NAMALWA (cell line): ENCODE measurements at places on chromosomes 13 and 19.

DNA sequence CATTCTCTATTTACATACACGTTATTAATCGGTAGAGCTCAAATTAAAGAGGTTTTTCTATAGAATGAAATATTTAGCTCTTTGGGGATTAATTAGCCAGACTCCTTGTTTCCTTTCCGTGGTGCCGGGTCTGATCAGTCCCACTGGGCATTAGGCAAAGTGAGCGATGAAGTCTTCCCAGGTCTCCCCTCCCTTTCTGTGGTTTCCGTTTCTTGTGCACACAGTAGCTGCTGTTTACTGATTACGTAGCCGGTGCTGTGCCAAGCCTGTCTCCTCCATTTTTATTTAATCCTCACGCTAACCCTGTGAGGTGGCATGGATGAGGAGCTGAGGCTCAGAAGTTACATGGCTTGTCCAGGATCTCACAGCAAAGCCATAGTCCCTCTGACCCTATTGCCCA, 9.0 kb downstream of the SLC25A15 start:
- DNase-seq = no peak

DNA sequence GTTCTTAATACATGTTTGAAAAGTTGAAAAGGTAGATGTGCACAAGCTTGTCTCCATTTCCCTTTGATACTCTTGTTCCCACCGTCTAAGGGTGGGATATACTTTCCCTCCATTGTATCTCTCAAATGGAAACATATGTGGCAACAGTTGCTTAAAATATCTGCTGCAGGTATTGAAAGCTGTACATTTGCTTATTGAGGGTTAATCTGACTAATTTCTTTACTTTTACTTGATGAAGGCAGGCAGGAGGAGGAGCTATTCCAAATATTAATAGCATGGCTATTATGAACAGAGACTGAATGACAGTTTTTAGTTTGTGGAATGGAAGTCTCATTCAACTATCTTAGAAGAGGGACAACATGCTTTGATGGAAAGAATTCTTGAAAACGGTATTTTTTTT, 103.8 kb downstream of the SLC10A2 start:
- DNase-seq = no peak

- peak; percentile 69 for DNase-seq
Measured at GRCh38 chr19:10552510-10553053, 8.9 kb downstream of the ATG4D start.

GRCh38 chr13:35485424-35485823, 8.9 kb upstream of the MAB21L1 start:
- peak; percentile 20 for DNase-seq

- no peak for DNase-seq
Measured at GRCh38 chr13:53821632-53822031, 793.0 kb downstream of the OLFM4 start.

- no peak for DNase-seq
Measured at GRCh38 chr19:19487950-19488874, 27.1 kb downstream of the TSSK6 start.

DNA sequence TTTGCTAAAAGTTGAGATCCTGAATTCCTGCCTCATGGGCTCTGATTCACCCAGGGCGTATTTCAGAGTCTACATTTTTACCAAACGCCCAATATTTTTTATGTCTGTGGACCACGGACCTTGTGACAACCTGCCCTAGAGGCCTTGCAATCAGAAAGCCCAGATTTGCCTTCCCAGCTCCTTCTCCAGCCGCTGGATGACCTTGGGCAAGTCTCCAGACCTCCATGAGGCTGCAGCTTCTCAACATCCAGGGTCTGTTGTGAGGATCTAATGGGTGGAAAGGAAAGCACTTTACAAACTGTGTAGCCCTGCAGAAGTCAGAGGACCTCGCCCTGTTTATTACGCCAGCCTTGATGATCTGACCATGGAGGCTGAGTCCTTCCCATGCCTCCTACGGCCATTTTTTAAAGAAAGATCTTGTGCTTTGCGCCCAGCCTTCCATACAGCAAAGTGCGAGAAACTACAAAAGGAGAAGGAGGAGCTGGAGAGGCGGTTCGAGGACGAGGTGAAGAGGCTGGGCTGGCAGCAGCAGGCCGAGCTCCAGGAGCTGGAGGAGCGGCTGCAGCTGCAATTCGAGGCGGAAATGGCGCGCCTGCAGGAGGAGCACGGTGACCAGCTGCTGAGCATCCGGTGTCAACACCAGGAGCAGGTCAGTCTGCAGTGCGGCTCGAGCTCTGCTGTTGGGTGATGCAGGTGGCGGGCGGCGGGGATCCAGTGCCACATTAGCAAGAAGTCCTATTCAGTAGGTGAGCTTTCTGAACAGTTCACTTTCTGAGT, 115.6 kb downstream of the SLC7A1 start:
- no peak for DNase-seq

DNA sequence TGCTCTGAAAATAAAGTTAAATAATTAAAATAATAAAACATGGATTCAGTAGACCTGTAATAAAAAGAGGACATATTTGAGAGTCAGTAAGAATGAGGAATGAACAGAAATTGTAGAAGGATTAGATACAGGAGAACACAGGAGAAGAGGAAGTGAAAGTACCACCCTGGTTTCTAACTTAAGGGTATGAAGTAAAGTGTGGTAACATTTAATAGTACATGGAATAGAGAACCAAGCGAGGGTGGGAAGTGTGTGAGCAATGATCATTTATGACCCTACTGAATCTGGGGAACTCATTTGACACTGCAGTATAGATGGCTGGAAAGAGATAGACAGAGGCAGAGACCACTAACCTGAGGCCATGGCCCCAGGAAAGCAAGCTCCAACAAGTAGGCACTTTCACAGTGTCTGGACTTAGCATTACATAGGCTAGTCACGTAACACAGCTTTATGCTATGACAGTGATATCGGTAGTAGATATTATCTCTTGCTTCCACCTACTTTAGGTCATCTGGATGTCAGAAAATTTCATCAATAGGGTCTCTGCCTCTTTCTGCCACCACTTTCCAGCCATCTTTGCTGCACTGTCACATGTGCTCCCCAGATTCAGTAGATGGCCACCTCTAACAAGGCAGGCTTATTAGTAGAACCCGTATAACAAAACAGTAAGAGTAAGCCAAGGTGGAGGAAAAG, 633.9 kb upstream of the MIR17HG start:
- DNase-seq = peak; percentile 30

DNA sequence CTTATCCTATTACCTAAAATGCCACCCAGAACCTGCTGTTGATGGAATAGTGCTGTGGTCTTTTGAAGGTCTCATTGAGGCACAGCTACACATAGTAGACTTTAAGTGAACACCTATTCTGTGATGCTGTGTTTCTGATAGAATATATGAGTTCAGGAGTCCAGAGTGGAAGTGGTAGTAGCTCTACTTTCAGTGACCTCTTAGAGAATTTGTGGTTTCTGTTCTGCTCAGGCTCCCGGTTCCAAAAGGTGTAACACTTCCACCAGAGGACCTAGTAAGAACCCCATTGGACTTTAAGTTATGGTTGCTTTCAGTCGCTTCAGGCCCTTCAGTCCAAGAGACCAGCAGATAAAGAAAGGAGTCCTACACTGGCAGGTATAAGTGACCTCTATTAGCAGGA, 11.4 kb upstream of the MYCBP2 start:
- DNase-seq = no peak

GRCh38 chr19:34436716-34437115, 8.5 kb downstream of the UBA2 start:
- no peak for DNase-seq

DNA sequence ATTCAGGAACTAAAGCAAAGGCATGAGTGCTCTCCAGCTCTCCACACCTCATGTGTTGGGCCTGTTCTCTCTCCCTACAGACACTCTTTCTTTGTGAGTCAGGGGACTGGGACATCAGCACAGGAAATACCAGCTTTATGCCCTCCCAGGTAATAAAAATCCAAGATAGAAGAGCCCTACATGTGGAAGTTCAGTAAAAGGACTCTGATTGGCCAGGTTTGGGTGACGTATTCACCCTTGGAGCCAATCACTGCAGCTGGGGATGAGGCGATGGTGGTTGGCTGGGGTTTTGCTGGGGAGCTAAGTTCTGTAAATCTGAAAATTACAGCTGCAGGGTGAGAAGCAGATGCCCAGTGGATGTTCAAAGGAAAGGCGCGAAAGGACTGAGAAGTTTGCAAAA, 32.5 kb downstream of the CCDC70 start:
- DNase-seq = peak; percentile 22

- no peak for DNase-seq
Measured at GRCh38 chr13:76622315-76623040, 263.7 kb downstream of the KCTD12 start.

- DNase-seq = no peak
Measured at GRCh38 chr13:40116008-40116407, 460.5 kb downstream of the COG6 start.

- DNase-seq = no peak
Measured at GRCh38 chr13:78323848-78324247, 279.5 kb downstream of the POU4F1 start.

DNA sequence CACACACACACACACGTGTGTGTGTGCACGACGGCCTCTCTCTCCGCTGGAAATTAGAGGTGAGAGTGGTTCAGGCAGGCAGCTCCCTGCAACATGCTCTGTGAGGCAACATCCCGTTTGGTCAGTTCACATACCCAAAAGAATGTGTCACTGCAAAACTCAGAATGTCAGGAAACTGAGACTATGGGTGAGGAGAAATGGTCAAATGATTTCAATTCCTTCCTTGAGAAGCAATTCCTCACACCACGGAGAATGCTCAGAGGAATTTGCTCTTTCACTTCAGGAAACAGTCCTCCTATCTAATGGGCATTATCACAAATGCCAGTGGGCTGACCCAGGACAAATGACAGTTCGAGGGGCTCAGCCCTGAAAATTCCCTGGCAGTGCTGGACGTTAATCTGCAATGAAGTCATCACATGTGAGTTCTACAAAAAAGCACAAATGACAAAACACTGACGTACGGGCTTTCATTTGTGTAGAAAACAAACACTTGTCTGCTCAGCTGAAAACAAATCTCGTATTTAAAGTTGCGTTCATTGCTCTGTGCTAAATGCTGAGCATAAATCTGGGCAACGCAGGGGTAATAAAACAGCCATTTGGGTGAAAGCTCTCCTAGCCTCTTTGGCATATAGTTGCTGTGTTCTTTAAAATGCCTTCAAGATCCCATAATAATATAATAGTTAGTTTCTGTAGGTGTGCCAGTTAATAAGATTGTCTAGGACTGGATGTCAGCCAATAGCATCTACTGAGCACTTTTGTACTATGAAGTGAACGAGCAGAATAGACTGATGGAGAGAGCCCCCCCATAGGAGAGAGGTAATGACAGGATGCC, 18.6 kb upstream of the LATS2 start:
- DNase-seq = no peak

- no peak for DNase-seq
Measured at GRCh38 chr13:95479731-95480130, 72.8 kb upstream of the CLDN10 start.

DNA sequence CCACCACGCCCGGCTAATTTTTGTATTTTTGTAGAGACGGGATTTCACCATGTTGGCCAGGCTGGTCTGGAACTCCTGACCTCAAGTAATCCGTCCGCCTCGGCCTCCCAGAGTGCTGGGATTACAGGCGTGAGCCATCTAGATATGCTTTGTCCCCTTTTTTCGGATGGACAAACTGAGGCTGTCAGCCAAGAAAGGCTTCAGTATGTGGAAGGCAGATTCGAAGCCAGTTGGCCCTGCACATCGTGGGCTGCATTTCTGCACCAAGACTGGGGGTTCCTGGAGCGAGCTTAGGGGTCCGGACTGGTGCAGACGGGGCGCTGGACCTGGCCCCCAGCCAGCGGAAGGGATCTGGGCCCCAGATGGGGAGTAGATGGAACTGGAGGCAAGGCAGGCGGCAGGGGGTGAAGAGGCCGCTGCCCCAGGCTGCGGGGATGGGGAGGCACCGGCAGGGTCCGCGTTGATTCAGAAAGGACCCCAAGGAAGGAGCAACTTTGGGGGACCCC, 9.7 kb upstream of the JUND start:
- no peak for DNase-seq

DNA sequence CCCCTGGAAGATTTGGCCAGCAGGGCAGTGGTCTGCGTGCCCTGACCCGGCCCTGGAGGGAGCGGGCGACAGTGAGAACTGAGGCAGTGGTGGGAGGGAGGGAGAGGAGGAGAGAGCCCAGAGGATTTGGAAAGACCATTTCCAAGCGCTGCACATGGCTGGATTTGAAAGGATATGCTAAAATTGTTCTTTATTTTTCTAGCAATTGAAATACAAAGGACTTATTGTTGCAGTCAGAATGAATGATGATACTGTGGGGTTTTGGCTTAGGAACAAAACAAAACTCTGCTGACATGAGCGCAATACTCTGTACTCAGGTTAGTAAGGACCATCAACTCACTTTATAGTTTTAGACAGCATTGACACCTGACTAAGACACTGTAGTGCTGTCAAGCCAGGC, 69.5 kb downstream of the TNFRSF19 start:
- DNase-seq = no peak

DNA sequence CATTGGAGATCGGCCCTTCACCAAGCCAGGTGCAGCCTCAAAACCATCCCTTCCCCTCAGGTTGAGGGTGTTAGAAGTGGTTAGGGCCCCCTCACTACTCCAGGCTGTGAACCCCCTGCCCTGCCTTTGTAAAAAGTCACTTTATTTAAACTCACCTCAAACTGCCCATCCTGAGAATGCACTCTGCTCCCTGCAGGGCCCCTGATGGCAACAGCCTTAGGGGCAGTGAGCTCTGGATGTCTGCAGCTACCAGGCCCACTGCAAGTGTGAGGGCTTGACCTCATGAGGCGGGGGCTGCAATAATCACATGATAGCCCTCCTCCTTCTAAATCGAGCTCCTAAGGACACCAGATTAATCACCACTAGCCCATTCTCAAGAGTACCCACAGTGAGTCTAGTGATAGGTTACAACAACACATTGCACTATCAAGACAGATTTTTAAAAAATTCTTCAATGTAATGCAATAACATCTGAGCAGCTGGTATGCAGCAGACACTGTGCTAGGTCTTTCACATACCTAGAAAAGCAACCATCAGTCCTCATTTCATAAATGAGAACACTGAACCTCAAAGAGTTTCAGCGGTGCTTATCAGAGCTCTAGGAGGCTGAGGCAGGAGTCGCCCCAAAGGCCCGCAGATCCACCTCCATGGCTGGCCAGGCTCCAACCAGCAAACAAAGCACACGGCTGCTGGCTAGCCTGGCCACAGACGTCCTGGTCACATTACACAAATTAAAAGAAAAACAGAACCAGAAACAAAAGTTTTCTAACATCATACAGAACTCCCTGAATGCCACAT, 26.0 kb downstream of the SLC7A1 start:
- no peak for DNase-seq

GRCh38 chr13:55553701-55554100, 1587.0 kb upstream of the PRR20A start:
- no peak for DNase-seq

GRCh38 chr13:19960653-19960976, 2.1 kb downstream of the ZMYM2 start:
- DNase-seq = no peak

DNA sequence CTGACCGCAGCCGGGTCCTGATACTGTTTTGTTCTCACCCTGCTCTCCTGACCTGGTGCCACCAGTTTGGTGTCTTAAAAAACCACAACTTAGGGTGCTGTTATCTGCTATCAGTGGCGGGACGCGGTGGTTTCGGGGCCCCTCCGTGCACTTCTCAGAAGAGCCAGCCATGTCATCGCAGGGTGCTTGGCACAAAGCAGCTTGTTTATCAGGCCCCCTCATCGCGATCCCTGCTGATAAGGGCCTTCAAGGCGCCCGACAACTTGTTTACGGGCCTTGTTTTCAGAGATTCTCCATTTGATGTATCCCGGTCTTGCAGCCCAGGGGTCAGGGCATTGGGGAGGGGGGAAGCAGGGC, 58.1 kb upstream of the KLF2 start:
- no peak for DNase-seq

GRCh38 chr13:50969691-50970090, 60.1 kb downstream of the RNASEH2B start:
- no peak for DNase-seq
